ENCODE measurements at places on chromosomes 2 and 18.

GRCh38 chr2:229993236-229993635 is 70.9 kb downstream of the FBXO36 start:
- DNase-seq, result no peak

DNA sequence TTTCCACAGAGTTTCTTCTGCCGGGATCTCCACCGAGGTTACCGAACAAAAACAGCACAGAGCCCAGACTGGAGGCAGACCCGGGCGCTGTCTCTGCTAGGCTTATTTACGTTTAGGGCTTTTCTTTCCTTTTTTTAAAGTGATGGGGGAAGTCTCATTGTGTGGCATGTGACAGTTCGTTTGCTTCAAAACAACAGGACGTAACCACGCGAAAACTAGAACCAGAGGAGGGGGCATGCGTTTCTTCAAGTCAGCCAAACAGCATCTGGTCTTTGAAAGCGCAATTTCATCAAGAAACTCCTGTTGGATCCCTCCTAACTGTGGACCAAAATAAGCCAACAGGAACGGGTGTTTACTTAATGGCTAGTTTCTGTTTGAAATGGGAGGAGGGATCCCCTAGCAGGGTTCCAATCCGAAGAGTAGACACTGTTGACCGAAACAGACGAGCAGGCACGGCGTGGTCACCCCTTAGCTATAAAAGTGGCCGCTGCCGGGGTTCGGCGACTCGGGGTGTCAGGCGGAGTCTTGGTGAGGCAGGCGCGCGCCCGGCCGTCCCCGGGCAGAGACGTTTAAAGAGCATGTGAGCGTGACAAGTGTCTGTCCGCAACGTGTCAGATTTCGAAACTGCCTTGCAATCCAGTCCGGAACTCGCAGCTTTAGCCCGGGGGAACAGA is 997 bp upstream of the TGIF1 start:
- DNase-seq, result peak; percentile 76

GRCh38 chr2:120433816-120434290 is 87.9 kb downstream of the INHBB start:
- no peak for DNase-seq

- peak; percentile 87 for DNase-seq
Measured at GRCh38 chr2:121080013-121080772, 204.8 kb downstream of the TFCP2L1 start.

- DNase-seq, result no peak
Measured at GRCh38 chr2:69583321-69583833, 60.2 kb downstream of the AAK1 start.

DNA sequence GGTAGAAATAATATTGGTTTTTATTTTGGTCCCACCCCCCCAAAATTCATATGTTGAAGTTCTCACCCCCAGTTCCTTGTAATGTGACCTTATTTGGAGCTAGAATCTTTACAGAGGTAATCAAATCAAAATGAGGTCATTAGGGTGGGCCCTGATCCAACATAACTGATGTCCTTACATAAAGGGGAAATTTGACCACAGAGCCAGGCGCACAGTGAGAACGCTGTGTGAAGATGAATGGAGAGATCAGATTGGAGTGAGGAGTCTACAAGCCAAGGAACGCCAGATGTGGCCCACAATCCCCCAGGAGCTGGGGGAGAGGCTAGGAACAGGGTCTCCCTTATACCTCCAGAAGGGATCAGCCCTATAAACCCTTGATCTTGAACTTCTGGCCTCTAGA is 31.6 kb upstream of the TRIB2 start:
- no peak for DNase-seq

- DNase-seq, result no peak
Measured at GRCh38 chr18:22086973-22087372, 82.4 kb upstream of the GATA6 start.

DNA sequence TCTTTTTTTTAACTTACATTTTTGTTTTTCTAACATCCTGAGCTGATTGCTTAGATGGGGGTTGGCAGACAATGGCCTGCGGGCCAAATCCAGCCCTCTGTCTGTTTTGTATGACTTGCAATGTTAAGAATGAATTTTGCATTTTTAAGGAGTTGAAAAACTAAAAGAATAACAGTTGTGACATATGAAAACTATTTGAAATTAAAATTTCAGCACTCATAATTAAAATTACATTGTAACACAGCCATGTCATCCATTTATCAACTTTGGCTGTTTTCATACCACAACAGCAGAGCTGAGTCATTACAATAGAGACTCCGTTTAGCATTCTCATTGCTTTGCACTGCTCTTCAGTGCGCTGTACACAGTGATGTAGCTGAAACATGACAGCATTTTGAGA is 94.1 kb upstream of the MC4R start:
- DNase-seq, result no peak

DNA sequence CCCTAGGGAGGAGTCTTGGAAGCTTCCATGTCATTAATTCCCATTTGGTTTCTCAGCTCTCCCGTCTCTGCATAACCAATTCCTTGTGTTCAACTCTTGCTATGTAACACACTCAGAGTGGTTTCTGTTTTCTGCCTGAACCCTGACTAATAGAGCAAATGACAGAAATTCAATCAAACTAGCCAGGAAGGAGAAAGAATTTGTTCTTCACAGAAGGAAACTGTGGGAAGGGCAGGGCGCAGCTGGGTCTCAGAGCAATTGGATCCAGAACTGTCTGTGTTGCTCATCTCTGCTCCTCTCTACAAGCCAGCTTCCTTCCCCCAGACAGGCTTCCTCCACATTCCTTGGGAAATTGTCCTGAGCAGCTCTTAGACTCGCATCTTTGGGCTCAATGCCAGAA is 269.8 kb downstream of the TNS1 start:
- DNase-seq, result no peak

GRCh38 chr2:217326238-217327022 is 466.6 kb upstream of the TNP1 start:
- no peak for DNase-seq

GRCh38 chr18:3152294-3152693 is 67.5 kb downstream of the MYOM1 start:
- no peak for DNase-seq

GRCh38 chr2:28624793-28625701 is 126.6 kb upstream of the PPP1CB start:
- peak; percentile 45 for DNase-seq

- no peak for DNase-seq
Measured at GRCh38 chr2:39541011-39541930, 104.2 kb upstream of the MAP4K3 start.

GRCh38 chr2:237574467-237574866 is 8.1 kb downstream of the PRLH start:
- no peak for DNase-seq

DNA sequence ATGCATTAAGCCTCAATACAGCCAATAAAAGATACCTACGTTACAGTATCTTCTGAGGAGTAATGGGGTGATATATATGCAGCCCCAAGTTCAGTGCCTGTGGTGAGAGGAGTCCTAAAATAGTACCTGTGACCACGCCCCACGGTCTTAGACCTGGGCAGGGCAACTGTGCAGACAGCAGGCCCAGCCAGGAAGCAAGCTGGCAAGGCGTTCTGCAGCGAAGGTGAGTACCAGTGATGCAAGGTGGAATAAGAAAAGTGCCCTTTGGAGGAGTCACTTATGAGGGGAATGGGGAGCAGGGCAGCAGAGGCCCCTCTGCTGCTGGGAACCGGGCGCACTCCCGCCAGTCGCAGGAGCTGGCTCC is 12.7 kb upstream of the MAP3K2 start:
- DNase-seq, result no peak

DNA sequence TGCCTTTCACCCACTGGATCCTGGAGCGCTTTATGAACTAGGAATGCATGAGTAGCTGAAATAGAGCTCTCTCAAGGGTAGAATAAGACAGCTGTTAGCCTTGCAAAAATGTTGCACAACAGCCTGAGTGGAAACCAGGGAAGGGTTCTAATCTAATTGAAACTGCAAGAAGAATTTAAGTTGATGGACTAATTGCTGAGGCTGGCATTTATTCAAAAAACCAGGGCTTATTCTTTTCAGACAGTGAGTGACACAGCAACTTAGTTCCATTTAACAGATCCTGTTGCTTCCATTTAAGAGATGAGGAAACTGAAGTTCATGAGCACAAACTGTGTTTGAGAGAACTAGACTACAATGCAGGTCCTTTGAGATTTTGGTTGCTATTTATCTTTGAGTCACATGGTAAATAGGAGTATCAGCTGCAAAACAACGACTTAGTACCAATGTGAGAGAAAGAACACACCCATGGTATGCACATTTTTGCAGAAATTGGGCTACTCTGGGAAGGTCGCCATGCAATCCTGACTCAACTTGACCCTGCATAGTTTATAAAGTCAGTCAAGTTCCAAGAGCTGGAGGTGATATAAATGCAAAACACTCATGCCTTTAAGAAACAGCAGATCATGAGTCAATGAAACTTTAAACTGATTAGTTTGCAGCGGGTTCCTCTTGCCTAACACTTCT is 76.4 kb upstream of the PARD3B start:
- DNase-seq, result no peak

DNA sequence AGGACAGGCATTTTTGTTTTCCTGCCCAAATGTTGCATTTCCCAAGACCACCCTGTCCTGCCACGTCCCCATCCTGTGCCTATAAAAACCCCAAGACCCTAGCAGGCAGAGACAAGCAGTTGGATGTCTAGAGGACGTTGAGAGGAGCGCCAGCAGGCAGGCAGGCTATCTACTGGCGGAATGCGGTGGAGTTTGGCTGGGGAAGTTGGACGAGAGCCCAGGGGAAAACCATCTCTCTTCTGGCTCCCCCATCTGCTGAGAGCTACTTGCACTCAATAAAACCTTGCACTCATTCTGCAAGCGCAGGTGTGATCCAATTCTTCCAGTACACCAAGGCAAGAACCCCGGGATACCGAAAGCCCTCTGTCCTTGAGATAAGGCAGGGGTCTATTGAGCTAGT is 72.5 kb downstream of the ARL6IP6 start:
- no peak for DNase-seq

GRCh38 chr2:150811259-150811855 is 323.9 kb upstream of the RND3 start:
- DNase-seq, result no peak

GRCh38 chr2:240419723-240420122 is 15.7 kb upstream of the GPC1 start:
- DNase-seq, result no peak

DNA sequence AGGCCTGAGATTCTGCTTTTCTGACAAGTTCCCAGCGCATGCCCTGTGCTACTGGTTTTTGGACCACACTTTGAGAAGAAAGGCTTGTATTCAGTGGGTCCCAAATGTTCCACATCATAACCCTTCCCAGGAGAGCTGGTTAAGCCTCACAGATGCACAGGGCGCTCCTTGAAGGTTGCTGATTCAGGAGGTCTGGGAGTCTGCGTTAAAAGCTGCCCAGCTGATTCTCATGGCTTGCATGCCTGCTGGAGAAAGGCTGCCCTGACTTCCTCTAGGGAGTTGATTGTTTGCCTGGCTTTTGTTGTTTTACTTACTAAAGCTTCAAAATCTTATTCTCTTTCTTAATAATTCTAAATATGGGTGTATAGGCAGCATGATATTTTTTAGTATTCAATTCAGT is 20.7 kb downstream of the CRYGD start:
- DNase-seq, result no peak

DNA sequence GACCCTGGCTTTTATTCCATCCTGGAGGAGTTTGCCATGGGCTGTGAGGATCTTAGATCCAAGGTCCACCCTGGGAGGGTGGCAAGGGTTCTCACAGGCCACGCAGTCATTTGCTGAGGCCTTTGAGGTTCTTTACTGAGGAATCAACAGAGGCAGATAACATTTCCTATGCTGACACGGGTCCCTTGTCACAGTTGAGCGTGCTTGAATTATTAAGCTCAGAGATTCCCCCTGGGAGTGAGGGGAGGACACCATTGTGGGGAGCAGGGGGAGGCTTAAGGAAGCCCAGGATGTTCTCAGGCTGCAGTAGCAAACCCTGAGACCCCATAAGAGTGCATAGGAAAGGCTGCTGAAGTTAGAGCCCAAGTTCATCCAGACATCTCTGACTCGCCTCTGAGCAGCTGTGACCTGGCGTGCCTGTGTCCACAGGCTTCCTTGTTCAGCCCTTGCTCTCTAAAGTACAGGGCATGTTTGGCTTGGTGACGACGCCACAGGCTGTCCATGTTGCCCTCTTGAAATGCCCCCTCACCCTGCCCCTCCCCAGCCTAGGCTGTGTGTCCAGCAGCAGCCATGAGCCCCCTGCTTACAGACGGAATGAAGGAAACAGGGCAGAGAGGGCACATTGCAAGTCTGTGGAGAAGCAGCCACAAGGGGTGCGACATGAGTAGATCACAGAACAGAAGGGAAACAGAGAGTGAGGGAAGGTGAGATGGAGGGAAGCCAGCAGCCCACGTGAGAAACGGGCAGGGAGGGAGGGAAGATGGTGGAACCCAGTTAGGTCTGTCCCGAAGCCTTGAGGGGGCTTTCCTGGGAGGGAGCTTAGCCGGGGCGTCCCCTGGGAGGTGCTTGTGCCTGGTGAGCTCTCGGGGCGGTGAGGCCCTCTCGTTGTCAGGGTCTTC is 34.0 kb downstream of the NAPG start:
- peak; percentile 32 for DNase-seq

DNA sequence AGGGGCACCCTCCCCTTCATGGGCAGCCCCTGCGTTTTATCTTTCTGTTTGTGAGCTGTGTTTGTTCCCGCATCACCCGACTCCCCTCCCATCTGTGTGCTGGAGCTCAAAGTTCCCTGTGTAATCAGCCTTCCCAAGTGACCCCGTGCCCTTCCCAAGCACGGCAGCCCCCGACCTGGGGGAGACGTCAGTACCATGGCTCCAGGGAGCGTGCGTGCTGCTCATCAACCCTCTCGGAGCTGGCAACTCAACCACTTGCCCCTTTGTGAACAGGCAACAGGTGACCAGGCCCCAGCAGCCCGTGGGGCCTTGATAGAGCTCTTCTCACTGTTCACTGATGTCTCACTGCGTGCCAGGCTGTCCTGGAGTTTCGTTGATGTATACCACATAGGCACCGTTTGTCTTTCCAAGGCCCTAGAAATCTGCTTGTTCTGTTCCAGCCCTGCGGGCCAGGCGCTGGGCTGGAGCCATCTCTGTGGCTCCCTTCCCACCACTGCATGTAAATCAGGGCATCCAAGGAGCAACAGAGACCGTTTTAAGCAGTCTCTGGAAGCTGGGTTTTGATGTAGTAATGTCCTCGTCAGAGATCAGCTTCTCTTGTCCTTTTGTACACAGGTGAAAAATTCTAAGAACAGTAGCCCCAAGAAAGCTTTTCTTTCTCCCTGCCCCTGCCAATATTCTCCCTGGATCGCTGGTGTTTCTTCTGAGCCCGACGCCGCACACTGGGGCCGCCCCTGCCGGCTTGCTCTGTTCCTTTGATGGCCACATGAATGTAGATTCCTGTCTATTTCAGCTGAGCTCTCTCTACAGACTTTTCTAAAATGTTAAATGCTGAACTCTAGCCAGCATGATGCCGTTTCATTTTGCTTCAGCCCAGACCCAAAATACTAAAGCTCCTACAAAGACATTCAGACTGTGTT is 107.0 kb upstream of the PTPRM start:
- DNase-seq, result peak; percentile 53

Data from retina (tissue), 1 donor.